Thymus (tissue), 14 donors: ENCODE measurements at places on chromosomes 13 and 19. TPM values are rescaled to one million over a fixed set of nuclear protein-coding genes. Genes with fewer than 3 reads are reported as not detected.

DNA sequence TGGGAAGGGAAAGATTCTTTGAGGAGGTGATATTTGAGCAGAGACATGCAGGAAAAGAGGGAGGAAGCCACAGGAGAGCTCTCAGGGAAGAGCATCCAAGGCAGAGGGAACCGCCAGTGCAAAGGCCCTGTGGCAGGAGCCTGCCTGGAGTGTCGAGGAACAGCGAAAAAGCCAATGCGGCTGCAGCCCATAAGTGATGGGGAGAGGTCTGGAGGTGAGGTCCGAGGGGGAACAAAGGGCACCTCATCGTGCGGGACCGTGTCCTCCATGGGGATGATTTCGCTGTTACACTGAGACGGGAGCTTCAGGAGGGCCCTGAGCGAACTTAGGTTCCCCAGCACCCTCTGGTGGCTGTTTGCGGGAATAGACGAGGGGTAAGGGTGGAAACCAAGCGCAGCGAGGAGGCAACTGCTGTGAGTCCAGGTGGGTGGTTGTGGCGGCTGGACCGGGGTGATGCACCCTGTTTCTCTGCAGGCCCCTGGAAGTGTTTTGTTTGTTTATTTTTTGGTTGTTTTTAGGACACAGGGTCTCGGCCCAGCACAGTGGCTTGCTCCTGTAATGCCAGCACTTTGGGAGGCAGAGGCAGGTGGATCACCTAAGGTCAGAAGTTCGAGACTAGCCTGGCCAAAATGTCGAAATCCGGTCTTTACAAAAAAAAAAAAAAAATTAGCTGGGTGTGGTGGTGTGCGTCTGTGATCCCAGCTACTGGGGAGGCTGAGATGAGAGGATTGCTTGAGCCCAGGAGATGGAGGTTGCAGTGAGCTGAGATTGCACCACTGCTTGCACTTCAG lies 5.9 kb upstream of the EHD2 start:
- no peaks in the 10 kb centered on the region for H3K27me3 ChIP-seq
- peak; percentile 67 for DNase-seq
- peaks cover 6% of the 10 kb centered on the region for H3K36me3 ChIP-seq
- H3K4me3 ChIP-seq: no peak overlapping the region
- H3K27ac ChIP-seq: no peak overlapping the region
- no peaks in the 10 kb centered on the region for H3K4me1 ChIP-seq

DNA sequence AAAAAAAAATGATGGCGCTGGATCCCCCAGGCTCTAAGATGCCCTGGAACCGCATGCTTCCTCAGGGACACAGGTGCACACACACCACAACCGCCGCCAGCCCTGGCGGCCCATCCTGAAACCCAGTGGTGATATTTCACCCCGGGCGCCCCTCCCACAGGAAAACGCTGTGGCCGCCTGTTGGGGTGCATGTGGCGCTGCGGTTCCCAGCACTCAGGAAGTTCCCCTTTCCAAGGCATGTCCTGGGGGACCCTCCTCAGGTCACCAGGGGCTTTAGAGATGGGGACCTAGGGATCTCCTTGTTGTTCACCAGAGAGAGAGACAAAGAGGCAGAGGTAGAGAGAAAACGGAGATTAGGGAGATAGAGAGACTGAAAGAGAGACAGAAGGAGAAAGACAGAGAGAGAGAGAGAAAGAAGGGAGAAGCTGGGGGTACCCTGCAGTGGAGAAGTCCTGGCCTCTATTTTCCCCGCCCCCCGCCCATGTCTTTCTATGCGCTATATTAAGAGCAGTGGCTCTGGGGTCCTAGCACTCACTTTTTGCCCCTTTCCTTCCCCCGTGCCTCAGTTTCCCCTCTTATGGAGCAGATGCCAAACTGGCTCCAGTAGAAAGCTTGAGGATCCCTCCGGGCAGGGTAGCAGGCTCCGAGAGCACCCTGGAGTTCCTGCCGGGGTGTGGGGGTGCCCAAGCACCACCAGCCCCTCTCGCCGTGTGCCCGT lies 2.3 kb downstream of the ADGRE2 start:
- no peaks in the 10 kb centered on the region for H3K27me3 ChIP-seq
- H3K36me3 ChIP-seq: peaks cover 2% of the 10 kb centered on the region
- no peaks in the 10 kb centered on the region for H3K4me1 ChIP-seq
- H3K27ac ChIP-seq: peak overlapping the region; percentile 18
- no peak for DNase-seq
- peak overlapping the region; percentile 53 for H3K4me3 ChIP-seq

DNA sequence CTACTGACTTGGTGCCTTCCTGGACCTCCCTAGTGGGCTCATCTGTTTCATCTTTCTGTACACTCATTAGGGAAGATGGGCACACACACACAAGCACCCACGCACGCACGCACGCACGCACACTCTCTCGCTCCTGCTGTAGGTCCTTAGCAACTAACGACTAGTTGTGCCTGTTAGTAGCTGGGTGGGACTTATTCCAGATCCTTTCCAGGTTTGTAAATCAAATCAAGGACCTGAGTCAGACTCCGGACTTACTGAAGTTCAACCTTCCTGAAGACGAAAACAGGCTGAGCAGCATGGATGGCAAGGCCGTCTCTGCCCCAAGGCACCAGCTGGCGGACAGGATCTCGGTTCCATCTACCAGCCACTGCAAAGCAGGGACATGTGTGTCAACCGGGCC lies 76.2 kb downstream of the SLC15A1 start:
- no peak overlapping the region for H3K27ac ChIP-seq

- peak overlapping the region; percentile 62 for H3K4me3 ChIP-seq
- peaks cover 12% of the 10 kb centered on the region for H3K4me1 ChIP-seq
- peak overlapping the region; percentile 58 for H3K27ac ChIP-seq
- peak; percentile 28 for DNase-seq
Measured at GRCh38 chr13:91346850-91347201, 661 bp upstream of the MIR17HG start.

ABCC4 gene
- total RNA-seq: 10.3 TPM

IL4I1 gene
- 8.6 TPM for total RNA-seq

FPR2 gene
- 1.2 TPM for total RNA-seq

SEMA6B gene
- total RNA-seq: 0.85 TPM

ZNF570 gene
- 6.2 TPM for total RNA-seq

SIGLEC5 gene
- total RNA-seq: 0.90 TPM

GRIN2D gene
- total RNA-seq: 0.05 TPM
